Left lung (tissue), 14 donors: ENCODE measurements at places on chromosomes 1 and 21. TPM values are rescaled to one million over a fixed set of nuclear protein-coding genes. Genes with fewer than 3 reads are reported as not detected.

DNA sequence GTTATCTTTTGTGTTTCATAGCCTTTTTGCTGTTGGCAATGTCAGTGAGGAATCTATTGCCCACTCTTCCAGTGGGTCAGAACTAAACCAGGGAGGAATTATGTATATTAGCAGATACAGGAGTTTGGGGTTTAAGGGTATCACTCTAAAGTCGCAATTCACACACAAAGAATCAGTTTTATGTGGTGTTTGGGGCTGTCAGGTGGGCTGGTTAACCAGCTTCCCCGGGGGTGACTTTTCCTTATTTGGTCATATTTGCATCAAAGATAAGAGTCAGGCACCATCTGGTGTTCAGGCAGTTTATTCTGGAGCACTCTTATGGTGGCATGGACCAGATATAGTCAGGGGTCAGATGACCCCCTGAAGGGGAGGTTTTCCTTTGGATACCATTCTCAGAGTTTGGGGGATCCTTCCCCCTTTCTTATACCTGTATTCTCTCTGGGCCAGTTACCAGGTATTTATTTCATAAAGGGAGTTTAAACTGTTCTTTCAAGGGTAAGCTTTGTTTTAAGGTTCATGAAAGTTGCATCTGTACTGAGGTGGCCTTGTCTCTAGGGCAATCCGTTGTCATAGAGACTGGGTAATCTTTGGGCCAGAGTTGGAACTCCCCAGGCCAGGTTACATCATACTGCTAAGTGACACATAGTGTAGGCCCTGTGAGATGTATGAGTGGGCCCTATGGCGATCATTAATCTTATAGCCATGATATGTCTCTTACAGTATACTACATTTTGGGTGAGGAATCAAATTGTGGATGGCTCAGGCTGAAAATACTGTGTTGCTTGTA is 148.2 kb downstream of the RWDD3 start:
- H3K27ac ChIP-seq: no peak overlapping the region
- no peak for DNase-seq
- no peak overlapping the region for H3K4me3 ChIP-seq
- no peaks in the 10 kb centered on the region for H3K27me3 ChIP-seq
- no peaks in the 10 kb centered on the region for H3K4me1 ChIP-seq

Gene GBP7
- 0.09 TPM for total RNA-seq

DNA sequence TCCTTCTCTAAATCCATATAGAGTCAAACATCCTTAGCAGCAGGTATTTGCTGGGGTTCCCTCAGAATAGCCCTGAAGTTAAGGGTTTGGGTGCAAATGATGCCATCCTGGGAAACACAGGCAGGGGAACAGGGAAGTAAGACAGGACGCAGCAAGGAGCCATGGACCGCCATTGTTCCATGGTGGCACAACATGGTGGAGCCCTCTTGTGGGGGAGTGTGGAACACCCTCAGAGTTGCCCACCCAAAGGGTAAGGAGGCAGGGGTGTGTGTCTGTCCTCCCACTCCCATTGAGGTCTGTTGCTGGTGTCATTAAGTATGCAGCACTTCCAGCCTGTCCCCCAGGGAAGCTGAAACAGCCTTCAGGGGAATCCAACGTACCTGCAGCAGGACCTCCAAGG is 20.4 kb upstream of the RCAN1 start:
- H3K27ac ChIP-seq: no peak overlapping the region
- peaks cover 3% of the 10 kb centered on the region for H3K4me1 ChIP-seq
- H3K27me3 ChIP-seq: no peaks in the 10 kb centered on the region
- DNase-seq: no peak
- H3K36me3 ChIP-seq: no peaks in the 10 kb centered on the region
- no peak overlapping the region for H3K4me3 ChIP-seq

- H3K27me3 ChIP-seq: no peaks in the 10 kb centered on the region
- no peak overlapping the region for H3K4me3 ChIP-seq
- H3K36me3 ChIP-seq: no peaks in the 10 kb centered on the region
- H3K4me1 ChIP-seq: peaks cover 11% of the 10 kb centered on the region
- no peak for DNase-seq
Measured at GRCh38 chr1:100511058-100511457, 26.9 kb upstream of the GPR88 start.

GRCh38 chr1:156834322-156834721 is 17.7 kb upstream of the SH2D2A start:
- H3K36me3 ChIP-seq: no peaks in the 10 kb centered on the region
- H3K27me3 ChIP-seq: peaks cover 69% of the 10 kb centered on the region
- DNase-seq: no peak
- H3K27ac ChIP-seq: no peak overlapping the region
- H3K4me3 ChIP-seq: no peak overlapping the region
- no peaks in the 10 kb centered on the region for H3K4me1 ChIP-seq

GRCh38 chr1:223445402-223445801 is 52.2 kb downstream of the CCDC185 start:
- H3K4me1 ChIP-seq: no peaks in the 10 kb centered on the region
- no peak overlapping the region for H3K4me3 ChIP-seq
- DNase-seq: no peak
- no peaks in the 10 kb centered on the region for H3K27me3 ChIP-seq
- H3K36me3 ChIP-seq: no peaks in the 10 kb centered on the region
- H3K27ac ChIP-seq: no peak overlapping the region

Gene FCRL5
- 1.1 TPM for total RNA-seq

DNA sequence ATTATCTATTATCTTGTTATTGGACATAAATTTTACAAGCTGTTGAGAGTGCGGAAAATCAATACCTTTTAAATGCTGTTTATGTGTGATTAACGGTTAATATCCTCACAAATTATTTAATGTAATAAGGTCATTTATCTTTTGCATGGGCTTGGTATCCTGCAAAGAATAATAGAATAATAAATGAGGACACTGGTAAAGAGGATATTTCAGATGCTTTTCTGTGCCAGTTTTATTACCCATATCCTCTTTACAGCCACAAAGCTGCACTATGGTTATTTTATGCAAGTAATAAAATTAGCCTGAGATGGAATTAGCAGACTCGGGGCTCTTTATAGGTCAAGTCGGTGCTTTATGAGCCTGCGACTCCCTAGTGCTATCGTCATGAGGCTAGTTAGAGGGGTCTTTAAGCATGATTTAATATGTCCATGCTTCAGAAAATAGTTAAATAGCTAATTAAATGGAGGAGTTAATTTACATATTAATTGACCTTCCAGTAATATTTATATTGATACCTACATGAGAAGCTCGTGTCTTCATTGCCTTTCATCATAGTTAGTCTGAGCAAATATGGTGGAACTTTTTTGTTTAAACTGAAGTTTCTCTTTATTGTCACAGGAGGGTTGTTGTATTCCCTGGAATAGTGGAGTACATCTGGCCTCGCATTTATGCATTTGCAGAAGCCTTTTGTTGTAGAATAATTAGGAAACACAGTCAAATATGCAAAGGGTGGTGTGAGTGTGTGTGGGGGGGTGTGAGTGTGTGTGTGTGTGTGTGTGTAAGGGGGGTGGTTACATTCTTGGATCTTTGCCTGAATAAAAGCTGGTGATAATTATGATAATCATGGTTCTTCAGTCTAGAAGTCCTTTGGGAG is 120.3 kb downstream of the ATG4C start:
- H3K4me1 ChIP-seq: no peaks in the 10 kb centered on the region
- H3K27ac ChIP-seq: no peak overlapping the region

- H3K4me3 ChIP-seq: no peak overlapping the region
- no peaks in the 10 kb centered on the region for H3K36me3 ChIP-seq
- no peak for DNase-seq
- no peaks in the 10 kb centered on the region for H3K27me3 ChIP-seq
- H3K27ac ChIP-seq: no peak overlapping the region
- H3K4me1 ChIP-seq: peaks cover 9% of the 10 kb centered on the region
Measured at GRCh38 chr1:61222240-61222639, 139.9 kb downstream of the NFIA start.

Gene HSPA6
- 7.1 TPM for total RNA-seq

GRCh38 chr1:32868806-32869455 is 1.8 kb downstream of the FNDC5 start:
- no peaks in the 10 kb centered on the region for H3K27me3 ChIP-seq
- peaks cover 8% of the 10 kb centered on the region for H3K4me1 ChIP-seq
- H3K27ac ChIP-seq: no peak overlapping the region
- no peak for DNase-seq

Gene ELAPOR1
- 6.3 TPM for total RNA-seq

Gene MSH4
- 0.47 TPM for total RNA-seq

GRCh38 chr1:170274131-170274501 is 128.4 kb downstream of the NTMT2 start:
- no peaks in the 10 kb centered on the region for H3K27me3 ChIP-seq
- H3K4me1 ChIP-seq: no peaks in the 10 kb centered on the region
- H3K36me3 ChIP-seq: no peaks in the 10 kb centered on the region

- H3K27me3 ChIP-seq: no peaks in the 10 kb centered on the region
- no peak overlapping the region for H3K27ac ChIP-seq
- H3K36me3 ChIP-seq: no peaks in the 10 kb centered on the region
- DNase-seq: no peak
- no peak overlapping the region for H3K4me3 ChIP-seq
- no peaks in the 10 kb centered on the region for H3K4me1 ChIP-seq
Measured at GRCh38 chr21:46120301-46121285, 22.7 kb downstream of the COL6A2 start.

- no peaks in the 10 kb centered on the region for H3K27me3 ChIP-seq
- peaks cover 18% of the 10 kb centered on the region for H3K4me1 ChIP-seq
- H3K4me3 ChIP-seq: no peak overlapping the region
- H3K36me3 ChIP-seq: no peaks in the 10 kb centered on the region
- no peak overlapping the region for H3K27ac ChIP-seq
Measured at GRCh38 chr1:94332952-94333351, 85.2 kb upstream of the ABCD3 start.

- peak overlapping the region; percentile 58 for H3K4me3 ChIP-seq
- DNase-seq: no peak
- H3K27ac ChIP-seq: peak overlapping the region; percentile 58
- H3K36me3 ChIP-seq: no peaks in the 10 kb centered on the region
Measured at GRCh38 chr1:164564378-164564777, 5.4 kb downstream of the PBX1 start.

Gene OR6K3
- 0.21 TPM for total RNA-seq

Gene CLCA2
- 0.38 TPM for total RNA-seq

- no peaks in the 10 kb centered on the region for H3K27me3 ChIP-seq
- no peak overlapping the region for H3K4me3 ChIP-seq
- no peak overlapping the region for H3K27ac ChIP-seq
- no peaks in the 10 kb centered on the region for H3K4me1 ChIP-seq
- no peak for DNase-seq
- no peaks in the 10 kb centered on the region for H3K36me3 ChIP-seq
Measured at GRCh38 chr1:233281711-233282581, 13.6 kb downstream of the PCNX2 start.

- H3K4me3 ChIP-seq: no peak overlapping the region
- peaks cover 92% of the 10 kb centered on the region for H3K36me3 ChIP-seq
- H3K4me1 ChIP-seq: no peaks in the 10 kb centered on the region
- DNase-seq: no peak
- H3K27me3 ChIP-seq: no peaks in the 10 kb centered on the region
- no peak overlapping the region for H3K27ac ChIP-seq
Measured at GRCh38 chr1:180046674-180047073, 92.1 kb downstream of the CEP350 start.

Gene TNFRSF18
- total RNA-seq: 1.1 TPM

DNA sequence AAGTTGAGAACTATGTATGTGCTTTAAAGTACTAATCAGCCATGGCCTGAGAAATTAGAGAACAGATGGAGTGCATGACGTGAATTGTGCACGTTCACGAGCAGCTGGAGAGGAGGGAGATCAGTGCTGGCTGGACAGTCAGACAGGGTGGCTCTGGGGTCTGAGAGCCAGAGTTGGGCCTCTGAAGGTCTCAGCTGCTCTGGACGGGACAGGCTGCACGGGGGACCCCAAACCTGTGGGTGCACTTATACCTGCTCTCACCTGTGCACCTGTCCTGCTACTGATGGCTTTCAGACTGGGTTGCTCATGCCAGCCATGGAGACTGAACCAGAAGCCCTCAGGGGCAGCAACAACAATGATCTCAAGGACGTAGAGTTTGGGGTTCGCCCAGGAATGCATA is 43.5 kb downstream of the UMODL1 start:
- no peak for DNase-seq
- no peak overlapping the region for H3K27ac ChIP-seq
- H3K36me3 ChIP-seq: no peaks in the 10 kb centered on the region
- no peak overlapping the region for H3K4me3 ChIP-seq

DNA sequence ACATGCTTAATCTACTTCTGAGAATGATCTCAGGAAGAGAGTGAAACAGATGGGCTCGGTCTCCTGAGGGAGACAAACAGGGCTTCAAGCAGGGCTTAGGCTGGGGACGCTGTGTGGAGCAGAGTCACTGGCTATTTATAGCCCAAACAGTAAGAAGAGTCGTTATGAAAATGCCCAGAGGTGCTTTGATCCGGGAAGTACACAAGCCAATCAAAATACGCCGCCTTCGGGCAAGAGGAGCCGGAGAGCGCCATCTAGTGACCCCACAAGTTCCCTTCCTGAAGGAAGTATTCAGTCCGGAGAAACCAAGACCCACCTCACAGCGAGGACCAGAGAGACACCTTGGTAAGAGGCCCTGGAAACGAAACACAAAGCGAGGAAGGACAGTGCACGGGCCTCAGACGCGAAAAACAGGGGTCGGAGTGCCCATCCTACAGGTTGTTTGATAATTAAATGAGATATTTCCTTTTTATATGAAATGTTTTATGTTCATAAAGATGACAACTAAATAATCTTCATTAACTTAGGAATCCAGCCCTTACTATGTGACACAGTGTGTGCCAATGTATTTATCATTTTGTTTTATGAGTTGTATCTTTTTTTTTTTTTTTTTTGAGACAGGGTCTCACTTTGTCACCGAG is 25.0 kb upstream of the SCCPDH start:
- H3K36me3 ChIP-seq: no peaks in the 10 kb centered on the region
- H3K27me3 ChIP-seq: no peaks in the 10 kb centered on the region
- peaks cover 5% of the 10 kb centered on the region for H3K4me1 ChIP-seq
- H3K4me3 ChIP-seq: peak overlapping the region; percentile 24

Gene TMEM269
- 0.17 TPM for total RNA-seq

DNA sequence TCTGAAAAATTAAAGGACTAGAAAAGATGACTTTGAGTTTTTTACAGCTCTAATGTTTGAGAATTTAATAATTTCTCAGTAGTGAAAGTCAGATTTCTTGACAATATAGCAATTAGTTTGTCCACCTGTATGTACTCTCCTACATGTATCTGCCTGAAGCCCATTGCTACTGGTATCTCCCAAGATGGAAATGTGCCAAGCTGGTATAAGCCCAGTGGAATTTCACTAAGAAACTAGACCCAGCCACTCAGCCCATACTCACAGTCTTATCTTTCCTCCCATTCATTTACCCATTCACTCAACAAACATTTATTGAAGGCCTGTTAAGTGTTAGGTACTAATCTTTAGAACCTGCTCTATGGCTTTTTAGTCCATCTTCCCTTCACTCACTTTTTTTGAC is 21.6 kb upstream of the TRIM45 start:
- no peaks in the 10 kb centered on the region for H3K27me3 ChIP-seq
- H3K27ac ChIP-seq: no peak overlapping the region
- H3K4me3 ChIP-seq: no peak overlapping the region
- no peak for DNase-seq
- H3K36me3 ChIP-seq: no peaks in the 10 kb centered on the region

DNA sequence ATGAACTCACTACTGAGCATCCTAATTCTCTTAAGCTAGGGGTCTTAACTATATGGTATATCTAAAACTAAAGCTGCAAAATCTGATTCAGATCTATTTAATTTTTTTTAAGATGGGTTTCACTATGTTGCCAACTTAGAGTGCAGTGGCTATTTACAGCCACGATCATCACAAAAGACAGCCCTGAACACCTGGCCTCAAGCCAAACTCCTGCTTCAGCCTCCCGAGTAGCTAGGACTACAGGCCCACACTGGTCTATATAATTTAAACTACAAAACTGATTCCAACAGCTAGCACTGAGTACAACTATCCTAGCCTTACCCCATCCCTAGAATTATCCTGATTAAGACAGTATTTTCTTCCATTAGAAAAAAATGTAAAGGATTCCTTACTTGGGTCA is 37.1 kb downstream of the EIF4G3 start:
- no peak overlapping the region for H3K4me3 ChIP-seq
- H3K36me3 ChIP-seq: peaks cover 26% of the 10 kb centered on the region
- H3K27ac ChIP-seq: no peak overlapping the region
- no peaks in the 10 kb centered on the region for H3K27me3 ChIP-seq
